ENCODE measurements at places on chromosomes 5 and 9. TPM values are rescaled to one million over a fixed set of nuclear protein-coding genes. Genes with fewer than 3 reads are reported as not detected.

DNA sequence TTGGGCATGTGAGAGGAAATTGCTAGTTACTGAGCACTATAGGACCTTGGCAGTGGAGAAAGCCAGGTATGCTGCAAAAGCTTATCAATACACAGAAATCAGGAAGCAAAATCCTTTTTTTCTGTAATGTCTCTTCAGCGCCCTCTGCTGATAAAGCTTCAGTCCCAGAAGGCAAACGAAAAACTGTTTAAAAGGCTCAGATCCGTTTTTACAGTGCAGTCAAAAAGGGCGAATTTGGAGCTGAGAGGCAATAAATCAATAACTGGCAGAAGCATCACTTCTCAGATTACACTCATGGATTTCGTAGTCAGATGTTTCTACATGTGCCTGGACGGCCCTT lies 1.1 kb upstream of the MAN2A1 start:
- no peak for DNase-seq

DNA sequence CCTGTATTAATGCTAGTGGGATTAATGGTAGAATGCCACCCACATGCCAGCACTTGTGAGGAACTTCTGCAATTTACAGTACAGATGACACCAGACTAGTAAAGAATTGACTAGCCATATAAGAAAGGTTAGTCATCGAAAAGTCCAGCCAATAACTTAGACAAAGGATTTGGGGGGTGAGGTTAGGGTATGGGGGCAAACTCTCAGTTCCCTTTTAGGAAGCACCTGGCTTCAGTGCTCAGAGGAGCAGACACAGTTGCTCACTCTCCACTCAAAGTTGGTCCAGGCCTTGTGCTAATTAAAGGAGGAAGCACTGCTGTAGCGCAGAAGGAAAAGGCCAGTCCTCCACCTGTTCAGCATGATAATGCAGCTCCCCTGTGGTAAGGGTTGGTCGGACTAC lies 25.2 kb downstream of the TGFBR1 start:
- no peak for DNase-seq

DNA sequence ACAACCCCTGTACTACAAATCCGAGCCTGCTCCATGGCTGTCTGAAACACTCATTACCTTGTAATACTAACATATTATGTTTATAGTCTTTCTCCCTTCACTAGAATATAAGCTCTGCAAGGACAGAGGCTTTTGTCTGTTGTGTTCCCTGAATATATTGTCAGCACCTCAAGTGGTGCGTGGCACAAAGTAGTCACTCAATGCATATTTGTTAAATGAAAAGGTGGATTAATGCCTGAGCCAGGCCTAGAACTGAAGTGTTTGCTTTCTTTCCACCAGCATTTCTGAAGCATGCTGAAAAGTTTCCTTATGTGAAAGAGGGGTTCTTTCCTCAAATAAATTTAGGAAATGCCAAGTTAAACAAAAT lies 36.3 kb downstream of the ELL2 start:
- no peak for DNase-seq

DNA sequence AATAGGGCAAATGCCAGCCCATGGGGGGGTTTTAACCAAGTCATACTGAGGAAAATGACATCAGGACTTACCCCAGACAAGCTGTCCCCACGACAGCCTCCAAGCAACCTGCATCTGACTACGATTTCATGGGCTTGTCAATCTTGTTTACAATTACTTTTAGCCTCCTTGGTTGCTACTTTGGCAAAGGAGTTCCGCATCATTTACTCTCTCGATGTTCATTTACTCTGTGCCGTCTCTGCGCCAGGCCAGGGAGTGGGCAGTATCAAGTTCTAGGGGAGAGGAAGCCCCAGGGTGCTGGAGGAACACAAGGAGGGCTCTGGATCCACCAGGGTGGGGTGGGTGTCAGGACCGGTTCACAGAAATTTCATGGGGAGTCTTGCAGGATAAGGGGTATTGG lies 23.9 kb downstream of the PTPN3 start:
- no peak for DNase-seq

GRCh38 chr9:69086769-69087168 lies 51.2 kb downstream of the FXN start:
- DNase-seq = no peak

GRCh38 chr9:80619356-80619755 lies 1047.6 kb downstream of the TLE4 start:
- no peak for DNase-seq

DNA sequence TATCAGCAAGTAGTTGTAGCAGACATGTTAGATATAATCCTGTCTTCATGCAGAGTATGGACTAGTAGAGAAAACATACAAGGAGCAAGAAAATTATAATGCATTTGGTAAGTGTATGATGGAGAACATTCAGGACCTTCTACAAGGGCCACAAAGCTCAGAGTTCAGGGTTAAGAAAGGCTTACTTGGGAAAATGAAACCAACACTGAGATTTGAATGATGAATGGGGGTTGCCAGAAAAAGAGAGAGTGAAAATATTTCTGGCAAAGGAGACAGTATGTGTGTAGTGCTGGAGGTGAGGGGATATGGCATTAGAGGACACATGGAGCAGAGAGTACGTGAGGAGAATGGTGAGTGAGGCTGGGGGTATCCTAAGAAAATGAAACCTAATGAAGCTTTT lies 169.8 kb upstream of the STK32A start:
- no peak for DNase-seq

- DNase-seq = peak; percentile 87
Measured at GRCh38 chr5:150656191-150657132, 4.6 kb upstream of the MYOZ3 start.

DNA sequence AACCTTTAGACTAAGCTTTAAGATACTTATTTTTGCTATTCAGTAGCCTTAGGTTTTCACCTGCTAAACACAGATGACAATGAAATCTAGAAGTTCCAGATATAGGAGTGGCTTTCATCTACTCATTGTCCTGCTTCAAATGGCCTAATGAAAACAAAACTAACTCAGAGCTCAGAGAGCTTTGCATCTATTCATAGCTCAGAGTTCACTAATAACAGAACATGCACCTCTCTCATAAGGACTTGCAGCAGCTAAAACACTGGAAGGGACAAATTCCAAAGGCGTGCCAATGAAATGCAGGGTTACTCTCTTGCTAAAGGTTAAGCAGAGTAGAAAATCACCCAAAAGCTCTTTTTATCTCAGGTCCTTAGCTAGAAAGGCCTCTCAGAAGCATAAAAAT lies 29.0 kb downstream of the SLC31A2 start:
- no peak for DNase-seq

The SCGB3A2 gene
- total RNA-seq = 1.0 TPM

The FOXI1 gene
- not detected for total RNA-seq

The MELK gene
- 0.49 TPM for total RNA-seq

The HSPA4 gene
- 65.0 TPM for total RNA-seq

The BRINP1 gene
- not detected for total RNA-seq
